Right atrium auricular region (tissue), 2 donors: ENCODE measurements at places on chromosomes 3 and 15. TPM values are rescaled to one million over a fixed set of nuclear protein-coding genes. Genes with fewer than 3 reads are reported as not detected.

DNA sequence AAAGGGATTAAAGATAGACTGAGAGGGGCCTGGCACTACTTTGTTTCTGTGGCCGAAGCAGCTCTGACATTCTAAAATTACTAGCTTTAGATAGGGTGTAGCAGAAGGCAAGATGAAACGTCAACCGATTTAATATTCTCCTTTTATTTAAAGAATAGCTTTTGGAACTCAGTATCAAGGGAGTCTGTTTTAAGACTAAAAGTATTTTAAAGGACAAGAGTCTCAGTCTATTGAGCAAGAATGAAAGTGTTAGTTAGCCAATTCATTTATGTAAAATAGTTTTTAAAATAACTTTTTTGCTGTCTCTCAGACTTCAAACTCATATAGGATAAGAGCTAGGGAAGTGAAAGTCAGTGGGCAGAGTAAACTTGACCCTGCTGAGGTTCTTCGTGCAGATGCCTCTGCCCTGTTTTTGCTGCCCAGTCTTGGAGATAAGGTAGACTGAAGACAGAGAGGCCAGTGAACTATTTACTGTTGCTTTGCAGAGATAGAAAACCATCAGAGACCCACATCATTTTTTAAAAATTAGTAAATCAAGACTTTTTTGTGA, 1090.9 kb downstream of the ROBO2 start:
- H3K36me3 ChIP-seq: no peaks in the 10 kb centered on the region
- no peaks in the 10 kb centered on the region for H3K4me1 ChIP-seq
- H3K27ac ChIP-seq: no peak overlapping the region
- H3K4me3 ChIP-seq: no peak overlapping the region
- H3K27me3 ChIP-seq: no peaks in the 10 kb centered on the region
- no peak for DNase-seq

- no peak overlapping the region for H3K4me3 ChIP-seq
- H3K27ac ChIP-seq: peak overlapping the region; percentile 54
- H3K27me3 ChIP-seq: no peaks in the 10 kb centered on the region
- no peaks in the 10 kb centered on the region for H3K4me1 ChIP-seq
Observed at GRCh38 chr3:192636517-192637444, 90.6 kb downstream of the FGF12 start.

DNA sequence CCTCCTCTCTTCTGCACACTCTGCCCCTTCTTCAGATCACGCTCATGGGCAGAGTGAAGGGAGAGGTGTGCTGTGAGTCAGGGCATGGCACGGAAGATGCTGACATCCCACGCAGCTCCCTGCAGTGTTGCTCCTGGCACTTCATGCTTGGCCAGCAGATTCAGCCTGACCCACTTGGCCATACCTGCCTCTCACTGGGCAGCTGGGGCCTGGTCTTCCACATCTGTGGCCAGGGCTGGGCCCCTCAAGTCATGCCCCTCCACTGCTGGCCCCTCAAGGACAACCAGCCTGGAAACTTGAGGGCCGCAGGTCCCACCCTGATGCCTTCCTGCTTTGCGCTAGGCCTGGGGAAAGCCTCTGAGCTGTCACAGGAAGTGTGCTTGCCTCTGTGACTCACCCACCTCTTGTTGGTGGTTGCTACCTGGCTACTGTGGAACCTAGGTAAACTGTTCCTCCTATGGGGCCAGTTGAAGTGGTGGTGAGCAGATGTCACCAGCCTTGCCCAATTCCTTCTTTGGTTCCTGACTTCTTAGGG, 48.7 kb downstream of the BSN start:
- no peaks in the 10 kb centered on the region for H3K27me3 ChIP-seq
- no peak for DNase-seq
- no peaks in the 10 kb centered on the region for H3K4me1 ChIP-seq
- H3K36me3 ChIP-seq: no peaks in the 10 kb centered on the region
- H3K4me3 ChIP-seq: no peak overlapping the region

- no peaks in the 10 kb centered on the region for H3K36me3 ChIP-seq
- no peaks in the 10 kb centered on the region for H3K4me1 ChIP-seq
- no peaks in the 10 kb centered on the region for H3K27me3 ChIP-seq
Observed at GRCh38 chr3:104474011-104474410, 892.7 kb upstream of the ALCAM start.

DNA sequence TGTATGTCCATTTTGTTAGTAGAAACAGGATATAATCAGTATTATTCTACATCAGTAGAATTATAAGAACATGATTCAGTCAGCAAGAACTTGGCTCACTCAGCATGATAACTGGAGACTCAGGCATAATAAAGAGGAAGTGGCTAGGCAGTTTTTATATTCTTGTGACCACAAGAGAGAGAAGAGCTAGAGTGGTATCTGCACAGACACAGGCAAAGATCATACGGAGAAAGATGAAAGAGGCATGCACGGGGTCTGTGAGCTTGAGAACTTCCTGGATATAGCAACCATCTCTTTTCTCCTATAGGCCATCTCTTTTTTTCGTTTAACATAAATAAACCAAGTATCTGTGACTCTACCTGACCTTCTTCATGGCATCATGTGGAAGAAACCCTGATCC, 46.8 kb downstream of the MYO5A start:
- no peak overlapping the region for H3K4me3 ChIP-seq
- peaks cover 23% of the 10 kb centered on the region for H3K4me1 ChIP-seq
- H3K36me3 ChIP-seq: no peaks in the 10 kb centered on the region
- no peak for DNase-seq
- H3K27me3 ChIP-seq: no peaks in the 10 kb centered on the region

GRCh38 chr3:172659246-172660002, 51.4 kb downstream of the NCEH1 start:
- no peaks in the 10 kb centered on the region for H3K36me3 ChIP-seq
- no peak overlapping the region for H3K4me3 ChIP-seq
- no peak overlapping the region for H3K27ac ChIP-seq

GRCh38 chr15:29785642-29786041, 36.6 kb downstream of the TJP1 start:
- H3K27ac ChIP-seq: no peak overlapping the region
- no peaks in the 10 kb centered on the region for H3K36me3 ChIP-seq
- H3K27me3 ChIP-seq: no peaks in the 10 kb centered on the region
- H3K4me1 ChIP-seq: peaks cover 20% of the 10 kb centered on the region
- no peak overlapping the region for H3K4me3 ChIP-seq

GRCh38 chr3:97656638-97657037, 107.9 kb upstream of the ARL6 start:
- no peaks in the 10 kb centered on the region for H3K36me3 ChIP-seq
- H3K27me3 ChIP-seq: no peaks in the 10 kb centered on the region
- no peak overlapping the region for H3K4me3 ChIP-seq
- no peaks in the 10 kb centered on the region for H3K4me1 ChIP-seq
- DNase-seq: no peak

DNA sequence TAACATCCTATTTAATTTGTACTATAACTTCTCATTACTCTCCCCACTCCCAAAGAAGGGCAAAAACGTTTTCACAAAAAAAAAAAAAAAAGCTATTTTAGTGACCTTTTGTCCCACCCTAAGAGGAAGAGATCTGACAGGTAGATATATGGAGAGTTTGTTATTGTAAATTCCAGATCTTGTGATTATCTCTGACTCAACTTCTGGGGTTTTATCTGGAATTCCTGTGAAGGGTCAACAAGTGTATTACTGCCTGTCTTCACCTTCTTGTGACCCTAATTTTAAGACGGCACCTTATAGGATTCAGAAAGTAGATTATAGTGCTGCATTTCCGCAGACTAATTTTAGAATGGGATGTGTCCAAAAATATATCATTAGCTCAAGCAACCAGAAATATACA, 205.9 kb upstream of the CDIN1 start:
- H3K36me3 ChIP-seq: no peaks in the 10 kb centered on the region
- DNase-seq: no peak
- H3K27ac ChIP-seq: no peak overlapping the region
- no peaks in the 10 kb centered on the region for H3K27me3 ChIP-seq
- no peak overlapping the region for H3K4me3 ChIP-seq
- H3K4me1 ChIP-seq: no peaks in the 10 kb centered on the region

DNA sequence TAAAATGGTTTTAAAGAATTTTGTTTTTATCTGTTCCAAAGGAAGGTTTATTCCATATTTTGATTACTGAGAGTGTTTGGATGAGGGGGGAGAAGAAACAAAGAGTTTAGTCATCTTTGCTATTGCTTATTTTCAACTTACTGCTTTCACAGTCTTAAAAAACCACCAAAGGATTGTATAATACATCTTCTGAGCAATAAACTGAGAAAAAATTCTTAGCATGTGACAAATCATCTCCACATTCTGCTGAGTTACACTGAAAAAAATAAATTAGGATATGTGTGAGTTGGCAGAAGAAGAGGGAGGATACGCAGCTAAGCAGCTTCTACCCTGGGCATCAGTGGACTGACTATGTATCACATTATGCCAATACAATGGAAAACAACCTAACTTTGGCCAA, 23.2 kb upstream of the ACTC1 start:
- no peak overlapping the region for H3K27ac ChIP-seq
- H3K4me1 ChIP-seq: peaks cover 3% of the 10 kb centered on the region
- H3K27me3 ChIP-seq: no peaks in the 10 kb centered on the region

DNA sequence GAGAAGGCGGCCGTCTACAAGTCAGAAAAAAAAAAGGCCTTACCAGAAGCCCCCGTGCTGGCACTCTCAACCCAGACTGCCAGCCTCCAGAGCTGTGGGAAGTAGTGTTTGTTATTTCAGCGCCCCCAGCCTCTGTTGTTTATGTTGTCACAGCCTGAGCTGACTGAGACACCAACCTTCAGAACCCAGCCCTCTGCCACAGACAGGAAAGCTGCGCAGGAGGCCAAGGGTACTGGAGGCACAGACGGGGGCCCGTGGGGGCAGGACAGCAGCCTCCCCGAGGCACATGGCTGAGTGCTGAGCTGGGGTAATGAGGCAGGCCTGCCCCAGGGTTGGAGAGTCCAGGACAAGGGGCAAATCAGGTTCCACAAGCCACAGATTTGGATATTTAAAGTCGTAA, 33.7 kb downstream of the HCN4 start:
- no peak overlapping the region for H3K27ac ChIP-seq
- no peak overlapping the region for H3K4me3 ChIP-seq
- H3K36me3 ChIP-seq: no peaks in the 10 kb centered on the region
- H3K27me3 ChIP-seq: no peaks in the 10 kb centered on the region
- H3K4me1 ChIP-seq: no peaks in the 10 kb centered on the region

- H3K27ac ChIP-seq: no peak overlapping the region
- no peaks in the 10 kb centered on the region for H3K36me3 ChIP-seq
- H3K4me3 ChIP-seq: no peak overlapping the region
- no peaks in the 10 kb centered on the region for H3K4me1 ChIP-seq
- no peaks in the 10 kb centered on the region for H3K27me3 ChIP-seq
Observed at GRCh38 chr3:66518126-66518525, 17.3 kb upstream of the LRIG1 start.

DNA sequence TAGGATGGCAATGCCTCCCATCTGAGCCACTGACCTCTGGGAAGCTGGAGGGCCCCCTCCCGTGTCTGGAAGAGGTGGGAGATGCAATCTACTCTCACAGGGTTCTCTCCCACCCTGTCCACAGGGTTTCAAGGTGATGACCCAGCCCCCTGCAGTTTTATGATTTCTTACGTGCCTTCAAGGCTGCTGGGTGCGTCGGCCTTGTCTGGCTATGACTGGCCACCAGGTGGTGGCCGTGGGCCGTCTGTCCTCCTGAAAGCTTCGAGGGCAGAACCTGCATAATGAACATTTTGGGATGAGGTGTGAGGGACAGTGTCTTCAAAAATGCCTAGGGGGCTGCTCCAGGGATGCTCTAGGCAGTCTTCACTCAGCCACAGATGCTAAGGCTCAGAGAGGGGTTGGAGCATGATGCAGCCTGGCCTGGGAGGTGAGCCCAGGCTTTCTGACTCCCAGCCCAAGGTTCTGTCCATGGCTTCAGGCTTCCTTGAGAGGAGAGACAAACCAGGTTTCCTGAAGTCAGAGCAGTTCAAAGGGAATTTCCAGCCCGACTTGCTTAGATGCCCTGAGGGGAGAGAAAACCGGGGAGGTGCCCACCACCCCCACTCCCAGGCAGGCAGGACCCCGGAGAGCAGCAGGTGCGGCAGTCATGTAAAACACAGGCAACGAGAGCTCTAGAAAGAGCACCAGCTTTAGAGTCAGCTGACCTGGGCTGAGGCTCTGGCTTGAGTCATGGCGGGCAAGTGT, 18.7 kb downstream of the ISG20 start:
- H3K4me3 ChIP-seq: no peak overlapping the region
- peak; percentile 60 for DNase-seq
- H3K4me1 ChIP-seq: no peaks in the 10 kb centered on the region
- H3K27me3 ChIP-seq: no peaks in the 10 kb centered on the region
- no peak overlapping the region for H3K27ac ChIP-seq
- no peaks in the 10 kb centered on the region for H3K36me3 ChIP-seq

GRCh38 chr15:40873694-40874561, at the start of gene RHOV:
Gene RHOV, minus strand, starts transcription at chr15:40874234. Its CDS starts 95 bp downstream, at chr15:40874139.
- no peaks in the 10 kb centered on the region for H3K4me1 ChIP-seq

Gene GNAT1
- not detected for total RNA-seq

Gene ITIH4
- total RNA-seq: 1.2 TPM

Gene CRABP1
- total RNA-seq: not detected

Gene C3orf49
- total RNA-seq: not detected

Gene DVL3
- total RNA-seq: 43.5 TPM

Gene CP
- 68.4 TPM for total RNA-seq

Gene AGBL1
- not detected for total RNA-seq

Gene LACTB
- total RNA-seq: 10.6 TPM

Gene PIERCE2
- total RNA-seq: 1.6 TPM
